Fibroblast of skin of right quadriceps (primary cell): ENCODE measurements at places on chromosomes 3 and 15.

DNA sequence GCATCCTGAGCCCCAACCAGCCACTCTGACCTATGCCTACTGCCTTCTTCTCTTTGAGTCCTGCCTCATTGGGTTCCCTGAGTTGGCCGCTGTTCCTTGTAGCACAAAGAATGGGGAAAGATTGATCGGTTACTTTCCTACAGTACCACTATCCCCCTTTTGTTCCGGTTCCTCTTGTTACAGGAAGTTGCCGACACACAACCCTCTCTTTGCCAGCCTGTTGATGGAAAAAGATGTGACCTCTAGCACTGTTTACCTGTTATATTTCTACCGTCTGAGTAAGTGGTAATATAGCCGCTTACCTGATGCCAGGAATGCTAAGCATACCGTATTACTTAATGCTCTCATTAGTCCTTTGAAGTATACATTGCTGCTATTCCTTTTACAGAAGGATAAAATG lies 9.7 kb upstream of the AHSG start:
- no peak for DNase-seq

GRCh38 chr3:128177865-128178264 lies 24.6 kb downstream of the EEFSEC start:
- DNase-seq: no peak

GRCh38 chr3:185807445-185808068 lies 17.3 kb downstream of the IGF2BP2 start:
- DNase-seq: peak; percentile 93

GRCh38 chr3:43053291-43053690 lies 52.6 kb downstream of the POMGNT2 start:
- DNase-seq: no peak

- DNase-seq: no peak
These were observed 103.3 kb downstream of the ATG7 start for GRCh38 chr3:11375333-11376088.

DNA sequence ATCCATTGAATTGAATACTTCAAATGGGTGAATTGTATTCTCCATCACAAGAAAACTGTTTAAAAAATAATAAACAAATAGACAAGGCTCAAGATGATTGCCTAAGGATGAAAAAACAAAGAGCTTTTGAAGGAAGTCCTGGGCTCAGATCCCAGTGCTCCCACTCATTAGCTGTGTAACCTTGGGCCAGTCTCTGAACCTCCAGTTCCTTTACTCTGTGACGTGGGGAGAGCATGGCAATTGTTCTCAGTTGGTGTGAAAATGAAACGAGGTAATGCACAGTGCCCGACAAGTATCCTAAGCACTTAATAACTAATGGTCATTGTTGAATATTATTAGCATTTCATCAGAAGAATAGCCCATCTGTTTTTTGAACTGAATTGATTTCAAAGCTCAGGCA lies 40.7 kb downstream of the TNIK start:
- no peak for DNase-seq

GRCh38 chr15:99414755-99415731 lies 150.7 kb upstream of the MEF2A start:
- DNase-seq: no peak

DNA sequence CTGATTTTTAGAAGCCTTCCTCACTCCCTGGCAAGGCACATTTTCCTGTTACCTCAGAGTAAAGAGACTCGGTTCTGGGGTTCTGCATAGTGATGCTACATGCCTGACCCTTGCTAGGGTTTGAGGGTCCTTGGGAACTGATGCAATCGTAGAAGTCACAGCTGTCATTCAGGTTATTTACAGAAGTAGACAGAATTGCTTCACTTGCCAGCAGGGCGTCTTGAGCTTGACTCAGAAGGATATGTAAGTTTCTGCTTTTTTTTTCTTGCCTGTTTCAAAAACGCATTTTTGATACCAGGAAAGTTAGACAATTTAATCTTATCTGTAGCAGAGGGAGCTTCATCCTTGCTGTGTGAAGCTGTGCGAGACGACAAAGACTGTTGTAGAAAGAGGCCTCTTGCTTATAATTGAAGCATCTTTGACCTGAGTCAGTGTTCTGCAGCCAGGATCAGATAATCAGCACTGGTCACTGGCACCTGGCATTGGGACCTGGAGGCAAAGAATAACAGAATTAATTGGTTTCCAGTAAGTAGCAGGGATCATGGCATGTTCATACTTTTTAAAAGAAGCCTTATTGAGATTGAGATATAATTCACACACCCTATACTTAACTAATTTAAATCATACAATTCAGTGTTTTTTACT lies 24.8 kb downstream of the CACNA1D start:
- DNase-seq: no peak

DNA sequence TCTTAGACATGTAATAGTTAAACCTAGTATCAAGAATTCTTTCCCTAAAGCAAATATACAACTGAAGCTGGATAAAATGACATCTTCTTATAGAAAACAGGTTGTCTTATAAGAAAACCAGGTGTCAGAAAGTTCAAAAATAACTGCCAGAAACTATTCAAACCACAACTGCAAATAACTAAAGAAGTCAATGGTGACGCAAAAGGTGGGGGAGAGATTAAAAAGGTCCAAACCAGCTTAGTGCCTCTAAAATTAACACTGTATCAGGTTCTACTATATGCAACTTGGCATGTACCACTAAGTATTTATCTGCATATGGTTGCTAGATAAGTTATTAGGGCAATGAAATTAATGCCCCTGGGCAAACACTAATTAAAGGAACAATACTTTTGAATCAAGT lies 136.8 kb downstream of the TBL1XR1 start:
- DNase-seq: no peak

DNA sequence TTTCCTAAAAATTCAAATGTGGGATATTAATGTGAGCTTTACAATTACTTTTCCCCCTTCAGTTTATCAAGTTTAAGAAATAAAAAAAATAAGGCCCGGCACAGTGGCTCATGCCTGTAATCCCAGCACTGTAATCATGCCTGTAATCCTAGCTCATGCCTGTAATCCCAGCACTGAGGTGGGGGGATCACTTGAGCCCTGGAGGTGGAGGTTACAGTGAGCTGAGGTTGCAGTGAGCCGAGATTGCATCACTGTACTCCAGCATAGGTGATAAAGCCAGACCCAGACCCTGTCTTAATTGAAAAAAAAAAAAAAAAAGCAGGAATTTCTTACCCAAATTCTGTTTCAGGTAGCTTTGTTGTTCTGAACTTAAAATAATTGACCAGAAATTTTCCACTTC lies 17.9 kb downstream of the ATP6V1A start:
- DNase-seq: no peak

GRCh38 chr3:29354894-29355293 lies 74.0 kb downstream of the RBMS3 start:
- no peak for DNase-seq

DNA sequence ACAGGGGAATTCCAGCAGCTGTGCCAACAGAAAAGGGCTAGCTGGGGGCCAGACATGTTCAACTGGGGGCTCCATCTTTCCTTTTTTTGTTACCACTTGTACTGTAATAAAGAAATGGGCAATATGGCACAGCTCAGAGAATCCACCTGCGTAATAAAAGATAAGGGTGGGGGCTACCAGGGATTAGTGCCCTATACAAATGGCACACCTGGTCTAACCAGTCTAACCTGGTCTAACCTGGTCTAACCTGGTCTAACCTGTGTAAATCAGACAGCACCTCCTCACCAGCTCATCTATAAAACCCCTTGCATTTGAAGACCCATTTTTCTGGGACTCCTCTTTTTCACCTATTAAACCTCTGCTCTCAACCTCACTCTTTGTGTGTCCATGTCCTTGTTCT lies 26.2 kb upstream of the CLDN16 start:
- no peak for DNase-seq

DNA sequence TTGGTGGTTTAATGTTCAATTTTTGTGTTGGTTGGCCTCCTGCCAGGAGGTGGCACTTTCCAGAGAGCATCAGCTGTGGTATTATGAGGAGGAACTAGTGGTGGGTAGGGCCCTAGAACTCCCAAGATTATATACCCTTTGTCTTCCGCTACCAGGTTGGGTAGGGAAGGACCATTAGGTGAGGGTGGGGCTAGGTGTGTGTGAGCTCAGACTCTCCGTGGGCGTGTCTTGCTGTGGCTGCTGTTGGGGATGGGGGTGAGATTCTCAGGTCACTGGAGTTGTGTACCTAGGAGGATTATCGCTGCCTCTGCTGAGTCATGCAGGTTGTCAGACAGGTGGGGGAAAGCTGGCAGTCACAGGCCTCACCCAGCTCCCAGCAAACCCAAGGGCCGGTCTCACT lies 187.1 kb downstream of the DPH6 start:
- DNase-seq: no peak

DNA sequence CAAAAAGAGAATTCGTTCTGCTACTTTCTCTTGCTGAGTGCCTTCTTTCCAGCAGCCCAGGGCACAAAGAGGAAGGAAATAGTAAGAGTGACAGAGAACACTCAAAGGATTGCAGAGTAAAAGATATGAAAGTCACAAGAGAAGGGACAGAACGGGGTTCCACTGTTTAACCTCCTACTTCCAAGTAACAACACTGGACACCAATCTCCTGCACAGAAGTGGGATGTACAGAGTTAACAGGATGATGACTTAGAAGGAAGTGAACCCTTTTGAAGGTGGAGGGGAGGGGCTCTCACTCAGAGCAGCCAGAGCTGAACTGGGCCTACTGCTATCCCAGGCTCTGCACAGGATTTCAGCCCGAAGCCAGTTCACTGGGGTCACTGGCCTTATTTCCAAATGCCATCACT lies 130.1 kb upstream of the PRICKLE2 start:
- DNase-seq: peak; percentile 46

GRCh38 chr15:63195569-63196015 lies 6.2 kb downstream of the RAB8B start:
- DNase-seq: no peak

DNA sequence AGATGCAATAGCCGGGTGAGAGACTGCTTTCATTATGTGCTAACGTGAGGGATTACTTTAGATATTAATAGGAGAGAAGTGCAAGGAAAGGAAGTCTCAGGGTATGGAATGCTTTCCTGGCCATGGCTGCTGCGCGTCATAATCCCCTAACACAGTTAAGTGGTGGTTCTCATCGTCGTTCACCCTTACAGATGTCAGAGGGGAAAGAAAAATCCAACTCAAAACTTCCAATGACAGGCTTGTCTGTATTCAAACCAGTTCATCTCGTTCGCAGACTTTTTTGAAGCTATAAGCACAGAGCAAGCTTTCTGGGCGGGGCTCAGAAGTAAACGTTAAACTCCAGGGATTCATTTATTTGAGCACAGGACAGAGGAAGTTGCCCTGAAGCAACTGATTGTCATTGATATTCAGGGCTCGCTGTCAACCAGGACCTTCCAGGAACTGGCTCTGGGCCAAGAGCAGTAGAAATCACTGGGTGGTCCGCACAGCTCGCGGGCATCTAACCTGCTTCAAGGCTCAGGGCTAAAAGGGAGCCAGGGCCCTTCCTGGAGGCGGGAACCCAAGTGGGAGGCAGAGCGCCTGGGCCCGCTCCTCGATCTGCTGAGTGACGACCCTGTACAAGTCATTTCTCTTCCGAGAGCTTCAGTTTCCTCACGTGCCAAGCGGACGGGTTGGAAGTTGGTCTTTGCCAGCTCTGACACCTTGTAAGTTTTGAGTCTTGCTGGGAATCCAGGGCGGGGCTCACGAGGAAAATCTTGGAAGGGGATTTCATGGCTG lies 1.1 kb upstream of the LPP start:
- DNase-seq: peak; percentile 73

GRCh38 chr3:186451371-186451770 lies 89.3 kb upstream of the DGKG start:
- DNase-seq: no peak

DNA sequence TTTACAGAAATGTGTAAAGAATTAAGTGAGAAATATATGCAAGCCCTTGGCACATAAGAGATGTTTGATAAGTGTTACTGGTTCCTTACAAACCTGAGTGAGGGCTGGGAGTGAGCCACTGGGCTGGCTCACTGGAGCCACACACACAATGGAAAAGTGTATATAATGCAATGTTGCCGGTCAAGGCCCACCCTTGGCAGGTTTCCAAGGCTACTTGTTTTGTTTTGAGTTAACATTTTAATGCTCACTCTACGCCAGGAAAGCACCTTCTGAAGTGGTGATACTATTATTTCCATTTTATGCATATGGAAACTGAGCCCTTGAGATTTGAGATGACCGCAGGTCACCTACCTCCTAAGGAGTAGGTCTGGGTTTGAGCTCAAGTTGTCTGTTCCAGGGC lies 71.8 kb upstream of the FHIT start:
- no peak for DNase-seq

- DNase-seq: no peak
These were observed 12.2 kb upstream of the ALDH1A3 start for GRCh38 chr15:100867433-100867832.

DNA sequence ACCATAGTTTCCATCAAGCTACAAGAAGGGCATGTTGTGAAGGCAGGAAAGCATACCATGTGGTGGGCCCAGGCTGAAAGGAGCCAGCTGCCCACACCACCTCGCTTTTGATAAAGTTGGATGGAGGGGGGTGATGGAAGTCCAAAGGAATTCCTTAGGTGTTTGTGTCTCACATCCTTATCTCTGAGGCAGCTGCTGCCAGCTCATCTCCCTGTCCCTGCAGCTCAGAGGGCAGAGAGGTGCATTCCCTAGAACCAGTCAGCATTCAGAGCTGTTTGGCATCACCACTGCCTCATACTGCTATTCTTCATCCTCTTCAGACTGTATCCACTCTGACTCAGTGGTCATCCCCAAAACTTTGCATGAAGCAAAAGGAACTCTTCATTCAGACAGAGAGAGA lies 141.5 kb upstream of the BFSP2 start:
- no peak for DNase-seq

DNA sequence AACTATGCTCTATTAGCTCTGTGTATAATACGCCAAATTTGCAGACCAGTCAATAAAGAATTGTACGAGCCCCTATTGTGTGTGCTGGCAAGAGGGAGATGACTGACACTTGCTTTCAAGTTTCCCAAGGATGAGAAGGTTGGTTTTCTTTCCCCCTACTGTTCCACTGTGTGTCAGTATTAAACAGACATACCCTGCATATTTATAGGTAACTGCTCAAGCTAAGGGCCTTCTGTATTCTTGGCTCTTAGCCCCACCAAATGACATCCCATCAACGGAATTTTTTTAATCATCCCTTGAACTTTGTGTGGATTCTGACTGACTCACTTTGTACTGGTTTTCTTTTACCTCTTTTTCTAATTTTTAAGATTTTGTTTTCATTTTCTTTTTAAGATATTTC lies 60.6 kb upstream of the GYG1 start:
- DNase-seq: peak; percentile 84

GRCh38 chr3:55491296-55491816 lies 4.2 kb upstream of the WNT5A start:
- DNase-seq: peak; percentile 99

DNA sequence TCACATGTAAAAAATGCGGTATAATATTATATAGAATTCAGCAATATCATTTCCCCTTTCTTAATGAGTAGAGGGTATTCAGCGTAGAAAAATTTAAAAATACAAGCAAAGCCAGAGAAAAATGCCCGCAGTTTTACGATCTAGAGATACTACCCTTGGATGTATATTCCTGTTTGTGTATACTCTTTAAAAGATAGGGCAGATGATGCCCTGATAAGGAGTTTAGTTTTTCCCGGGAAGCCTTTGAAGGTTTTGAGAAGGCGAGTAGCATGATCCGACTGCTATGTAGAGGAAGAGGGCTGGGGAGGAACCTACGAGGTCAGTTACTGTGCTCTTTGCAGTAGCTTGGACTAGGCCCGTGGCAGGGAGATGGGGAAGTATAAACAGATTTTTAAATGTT lies 1.2 kb downstream of the YEATS2 start:
- peak; percentile 15 for DNase-seq
